ENCODE measurements at places on chromosomes 1 and 21.

DNA sequence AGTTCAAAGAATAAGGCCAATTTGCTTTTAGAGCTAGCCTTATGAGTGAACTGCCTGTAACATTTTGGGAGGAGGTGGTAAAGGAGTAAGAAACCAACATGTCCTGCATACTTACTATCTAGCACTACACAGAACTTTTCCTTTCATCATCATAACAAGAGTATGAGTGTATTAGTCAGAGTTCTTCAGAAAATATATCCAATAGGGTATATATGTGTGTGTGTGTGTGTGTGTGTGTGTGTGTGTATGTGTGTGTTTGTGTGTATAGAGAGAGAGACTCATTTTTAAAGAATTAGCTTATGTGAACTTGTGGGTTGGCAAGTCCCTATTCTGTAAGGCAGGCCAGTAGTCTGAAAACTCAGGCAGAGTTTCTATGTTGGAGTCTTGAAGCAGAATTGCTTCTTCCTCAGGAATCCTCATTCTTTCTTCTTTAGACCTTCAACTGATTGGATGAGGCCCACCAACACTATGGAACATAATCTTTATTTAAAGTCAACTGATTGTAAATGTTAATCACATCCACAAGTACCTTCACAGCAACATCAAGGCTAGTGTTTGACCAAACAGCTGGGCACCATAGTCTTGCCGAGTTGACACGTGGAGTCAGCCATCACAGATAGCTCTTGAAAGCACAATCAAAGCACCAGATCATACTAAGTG is 121.9 kb downstream of the CYYR1 start:
- DNase-seq: no peak

DNA sequence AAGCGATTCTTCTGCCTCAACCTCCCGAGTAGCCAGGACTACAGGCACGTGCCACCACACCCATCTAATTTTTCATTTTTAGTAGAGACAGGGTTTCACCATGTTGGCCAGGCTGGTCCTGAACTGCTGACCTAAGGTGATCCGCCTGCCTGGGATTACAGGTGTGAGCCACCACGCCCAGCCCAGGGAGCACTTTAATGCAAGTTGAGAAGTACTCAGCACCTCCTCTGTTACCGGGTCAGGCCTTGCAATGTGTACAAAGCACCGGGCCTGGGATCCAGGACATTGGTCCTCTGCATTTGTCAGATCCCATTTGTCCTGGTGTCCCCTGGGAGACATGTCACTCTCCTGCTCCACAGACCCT is 143.6 kb downstream of the TOMM20 start:
- DNase-seq: no peak

DNA sequence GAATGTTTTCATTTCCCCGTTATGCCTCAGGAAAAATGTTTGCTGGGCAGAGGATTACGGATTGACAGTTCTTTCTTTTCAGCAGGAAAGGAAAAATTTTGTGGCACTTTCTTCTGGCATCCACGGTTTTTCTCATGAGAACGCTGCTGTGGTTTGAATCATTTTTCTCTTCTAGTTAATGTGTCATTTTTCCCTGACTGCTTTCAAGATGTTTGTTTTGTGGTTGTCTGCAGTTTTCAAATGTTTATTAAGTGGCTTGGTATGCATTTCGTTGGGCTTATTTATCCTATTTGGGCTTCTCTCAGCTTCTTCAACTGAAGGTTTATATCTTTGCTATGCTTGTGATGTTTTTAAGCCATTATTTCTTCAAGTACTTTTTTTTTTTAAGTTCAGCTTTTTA is 359.0 kb downstream of the RGS7 start:
- no peak for DNase-seq

DNA sequence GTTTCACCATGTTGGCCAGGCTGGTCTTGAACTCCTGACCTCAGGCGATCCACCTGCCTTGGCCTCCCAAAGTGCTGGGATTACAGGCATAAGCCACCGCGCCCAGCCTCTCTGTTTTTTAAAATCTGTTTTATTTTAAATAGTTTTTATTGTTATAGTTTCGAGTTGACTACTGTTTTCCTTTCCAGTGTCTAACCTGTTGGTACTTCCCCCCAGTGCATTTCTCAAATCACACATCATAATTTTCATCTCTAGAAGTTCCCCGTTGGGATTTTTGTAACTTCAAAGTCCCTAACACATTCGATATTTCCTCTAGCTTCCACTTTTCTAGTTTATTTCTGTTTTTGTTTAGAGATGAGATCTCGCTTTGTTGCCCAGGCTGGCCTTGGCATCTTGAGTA is 7.5 kb downstream of the HES4 start:
- no peak for DNase-seq

GRCh38 chr1:117678246-117678977 is 72.6 kb downstream of the TENT5C start:
- no peak for DNase-seq

GRCh38 chr1:114093624-114094362 is 59.9 kb downstream of the SYT6 start:
- DNase-seq: no peak

GRCh38 chr1:51871351-51871975 is 7.1 kb downstream of the NRDC start:
- peak; percentile 59 for DNase-seq

- no peak for DNase-seq
These were observed 1528.6 kb upstream of the TPTE start for GRCh38 chr21:8992731-8993174.

DNA sequence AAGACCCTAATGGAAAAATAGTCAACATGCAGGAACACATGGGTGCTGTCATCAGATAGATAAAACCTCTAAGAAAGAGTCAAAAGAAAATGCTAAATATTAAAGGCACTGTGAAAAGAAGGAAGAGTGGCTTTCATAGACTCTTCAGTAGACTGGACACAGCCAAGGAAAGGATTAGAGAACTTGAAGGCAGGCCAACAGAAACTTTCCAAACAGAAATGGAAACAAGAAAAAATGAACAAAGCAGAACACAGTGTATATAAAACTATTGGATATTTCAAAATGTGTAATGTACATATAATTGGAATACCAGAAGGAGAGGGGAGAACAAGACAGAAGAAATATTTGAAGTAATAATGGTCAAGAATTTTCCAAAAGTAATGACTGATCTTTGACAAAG is 431.9 kb downstream of the MATN1 start:
- no peak for DNase-seq

DNA sequence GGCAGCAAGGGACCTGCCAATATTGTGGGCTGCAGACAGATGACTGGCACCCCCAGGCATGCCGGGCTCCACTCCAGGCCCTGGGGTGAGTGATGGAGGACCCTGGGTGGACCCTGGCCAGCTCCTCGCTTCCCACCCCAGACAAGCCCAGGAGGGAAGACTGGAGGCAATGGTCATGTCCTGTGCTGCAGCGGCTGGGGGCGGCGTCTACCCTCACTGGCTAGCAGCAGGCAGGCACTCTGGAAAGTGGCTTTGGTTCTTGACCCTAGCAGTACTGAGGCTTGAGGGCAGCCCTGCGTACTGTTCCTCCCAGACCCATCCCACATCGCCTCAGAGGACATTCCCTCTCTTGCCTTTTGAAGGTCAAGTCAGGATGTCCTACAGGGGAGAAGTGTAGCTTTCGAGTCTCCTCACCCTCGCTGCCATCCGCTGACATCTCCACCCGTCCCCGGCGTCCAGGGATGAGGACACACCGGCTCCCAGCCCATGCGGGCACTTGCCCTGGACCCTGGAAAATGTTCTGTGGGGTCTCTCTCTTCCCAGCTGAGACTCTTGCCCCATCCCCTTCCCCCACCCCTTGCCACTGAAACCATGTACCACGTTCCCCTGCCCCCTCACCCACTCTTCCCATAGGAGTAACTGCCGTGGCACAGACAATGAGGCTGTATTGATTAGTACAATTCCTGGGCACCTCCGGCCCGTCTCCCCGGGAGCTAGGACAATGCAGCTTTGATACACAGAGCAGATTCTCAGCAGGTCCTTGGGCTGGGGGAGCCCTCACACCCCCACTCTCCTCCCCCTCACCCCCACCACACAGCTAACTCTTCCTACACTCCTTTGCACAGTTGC is 15.0 kb downstream of the SLC6A9 start:
- no peak for DNase-seq

DNA sequence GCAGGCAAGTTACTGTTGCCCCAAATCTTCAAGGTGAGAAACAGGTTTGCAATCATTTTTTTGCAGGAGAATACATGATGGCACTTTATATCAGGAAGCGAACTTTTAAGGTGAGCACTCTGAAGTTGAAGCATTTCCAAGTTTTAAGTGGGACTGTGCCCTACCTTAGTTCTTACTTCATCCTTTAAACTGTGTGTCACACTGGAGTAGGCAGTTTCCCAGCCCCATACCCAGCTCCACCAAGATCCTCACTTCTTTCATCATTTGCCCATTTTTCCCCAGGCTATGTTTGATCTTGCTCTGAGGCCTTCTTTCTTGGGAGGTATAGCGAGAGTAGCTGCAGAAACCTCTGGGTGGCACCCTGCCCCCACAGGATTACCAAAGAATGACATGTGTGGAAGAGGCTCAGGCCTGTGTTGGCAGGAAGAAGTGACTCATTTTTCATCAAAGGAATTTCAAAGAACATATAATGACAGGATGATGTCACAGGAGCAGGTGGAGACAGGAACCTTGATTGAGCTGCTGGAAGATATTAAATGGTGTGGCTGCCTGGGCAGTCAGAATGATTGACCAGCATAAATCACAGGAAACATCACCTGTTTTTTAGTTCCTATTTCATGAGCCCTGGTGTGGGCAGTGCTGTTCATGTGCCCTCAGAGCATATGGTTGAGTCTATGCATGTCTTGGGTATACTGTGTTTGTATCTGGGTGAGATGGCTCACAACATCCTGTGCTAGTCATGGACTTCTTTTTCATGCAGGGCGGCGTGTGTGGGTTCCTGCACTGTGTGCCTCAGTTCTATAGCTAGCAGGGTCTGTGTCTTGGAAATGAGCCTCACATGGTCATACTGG is 20.8 kb upstream of the MACF1 start:
- DNase-seq: peak; percentile 85

- DNase-seq: no peak
These were observed 161.0 kb downstream of the DHRS3 start for GRCh38 chr1:12456979-12457378.

- peak; percentile 100 for DNase-seq
These were observed 33.6 kb downstream of the NUAK2 start for GRCh38 chr1:205287767-205288559.

- DNase-seq: no peak
These were observed 85.6 kb downstream of the PAX7 start for GRCh38 chr1:18716112-18716784.

DNA sequence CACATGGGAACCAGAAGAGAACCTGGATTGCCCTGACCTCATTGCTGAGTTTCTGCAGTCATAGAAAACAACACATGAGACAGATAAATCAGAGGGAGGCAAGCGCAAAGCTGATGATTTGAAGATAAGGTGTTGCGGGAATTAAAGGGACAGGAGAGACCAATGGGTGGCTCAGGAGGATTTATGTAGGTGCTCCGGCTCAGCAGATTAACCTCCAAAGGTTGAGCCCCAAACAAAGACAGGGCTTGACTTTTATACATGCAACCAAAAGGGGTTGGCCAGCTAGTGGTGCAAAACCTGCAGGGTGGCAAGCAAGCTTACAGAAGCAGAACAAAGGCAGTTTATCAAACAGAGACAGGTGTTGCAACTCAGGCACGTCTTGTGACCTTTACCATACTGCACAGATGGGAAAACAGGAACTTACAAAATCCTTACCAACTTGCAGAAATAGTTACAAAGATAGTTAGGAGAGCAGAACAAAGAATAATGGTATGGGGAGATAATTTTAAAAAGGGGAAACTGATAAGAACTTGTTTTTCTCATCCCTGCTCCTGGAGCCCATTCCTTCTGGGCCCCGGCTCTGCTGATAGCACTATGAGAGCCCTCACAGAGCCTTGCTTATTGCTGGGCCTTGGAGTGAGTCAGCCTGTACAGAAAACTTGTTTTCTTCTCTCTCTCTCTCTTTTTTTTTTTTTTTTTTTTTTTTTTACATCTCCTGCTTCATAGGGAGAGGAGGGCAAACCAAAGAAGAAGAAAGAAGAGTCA is 93.6 kb downstream of the SNRPE start:
- DNase-seq: no peak

DNA sequence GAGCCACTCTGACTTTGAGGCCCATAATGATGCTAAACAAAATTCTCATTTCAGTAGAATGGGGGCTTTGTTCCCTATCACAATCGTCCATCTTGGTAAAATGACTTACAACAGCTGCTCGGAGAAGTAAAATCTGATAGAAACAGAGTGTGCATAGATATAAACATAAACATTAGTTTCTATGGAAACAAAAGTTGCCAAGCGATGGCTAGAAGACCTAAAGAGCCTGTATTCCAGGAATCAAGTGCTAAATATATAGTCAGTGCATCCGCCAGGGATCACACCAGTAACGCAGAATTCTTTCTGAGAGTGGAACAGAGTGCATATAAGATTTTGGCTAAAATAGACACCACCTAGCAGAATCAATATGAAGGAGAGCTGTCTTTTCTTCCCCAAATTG is 91.2 kb upstream of the KAZN start:
- DNase-seq: no peak
